ENCODE measurements at places on chromosomes 6 and 20. TPM values are rescaled to one million over a fixed set of nuclear protein-coding genes. Genes with fewer than 3 reads are reported as not detected.
A peak's percentile ranks its signal among the peaks of the same experiment; 100 is the strongest.

PFDN4 gene
- total RNA-seq, result 68.9 TPM

TNFRSF6B gene
- 119 TPM for total RNA-seq

LCA5 gene
- total RNA-seq, result 7.2 TPM

DNA sequence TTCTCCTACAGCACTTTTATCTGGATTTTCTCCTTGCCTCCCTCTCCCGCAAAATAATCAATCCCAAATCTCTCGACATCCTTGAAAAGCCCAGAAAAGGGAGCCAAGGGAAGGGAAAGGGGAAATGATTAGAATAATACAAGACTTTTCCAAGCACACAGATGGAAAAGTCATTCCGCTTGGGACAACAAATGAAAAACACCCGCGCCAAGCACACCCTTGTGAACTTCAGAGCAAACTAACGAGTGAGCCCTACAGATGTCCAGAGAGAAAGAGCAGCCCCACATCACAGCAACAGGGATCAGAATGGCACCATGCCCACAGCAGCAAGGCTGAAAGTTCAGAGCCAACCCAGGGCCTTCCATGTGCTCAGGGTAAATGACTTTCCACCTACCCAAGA, 49.6 kb downstream of the NINL start:
- H3K36me3 ChIP-seq, result no peaks in the 10 kb centered on the region
- H3K4me1 ChIP-seq, result peaks cover 22% of the 10 kb centered on the region
- H3K4me3 ChIP-seq, result no peak overlapping the region

- H3K4me1 ChIP-seq, result no peaks in the 10 kb centered on the region
- peaks cover 9% of the 10 kb centered on the region for H3K36me3 ChIP-seq
Measured at GRCh38 chr6:7188492-7188891, 80.7 kb downstream of the RREB1 start.

FKBP1C gene
- total RNA-seq, result not detected

OR2J3 gene
- total RNA-seq, result not detected

C6orf52 gene
- total RNA-seq, result not detected

DNA sequence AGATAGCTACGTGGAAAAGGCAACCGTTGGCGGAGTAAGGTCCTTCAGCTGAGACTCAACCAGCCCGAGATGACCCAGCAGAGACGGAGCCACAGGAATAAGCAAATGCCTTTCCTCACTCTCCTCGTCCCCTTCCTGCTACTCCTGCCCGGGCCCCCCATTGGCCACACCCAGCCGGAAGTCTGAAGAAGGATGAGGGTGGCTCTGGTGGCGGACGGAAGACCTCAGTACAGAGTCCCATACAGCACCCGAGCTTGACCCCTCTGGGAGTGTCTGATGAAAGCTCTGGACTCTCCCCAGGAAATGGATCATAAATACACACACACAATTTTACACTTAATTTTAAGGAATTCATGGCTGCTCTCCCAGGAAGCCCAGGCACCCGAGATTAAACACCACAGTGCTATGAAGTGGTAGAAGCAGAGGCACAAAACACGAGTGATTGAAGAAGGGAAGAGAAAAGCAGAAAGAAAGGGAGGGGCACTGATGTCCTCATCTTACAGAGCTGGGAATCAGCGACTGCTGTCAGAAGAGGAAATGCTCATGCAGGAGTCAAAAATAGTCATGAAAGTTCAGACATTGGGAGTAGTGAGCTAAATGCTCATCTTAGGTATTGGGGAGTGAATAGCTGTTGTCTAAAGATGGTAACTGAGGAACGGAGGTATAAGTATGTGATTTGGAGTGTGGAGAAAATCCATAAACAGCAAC, 125.6 kb downstream of the BANF2 start:
- no peaks in the 10 kb centered on the region for H3K4me1 ChIP-seq
- H3K4me3 ChIP-seq, result no peak overlapping the region
- H3K27ac ChIP-seq, result no peak overlapping the region
- DNase-seq, result no peak
- no peaks in the 10 kb centered on the region for H3K36me3 ChIP-seq
- H3K27me3 ChIP-seq, result no peaks in the 10 kb centered on the region

CLIC5 gene
- total RNA-seq, result 7.6 TPM

GRCh38 chr6:2775003-2775402, 9.8 kb downstream of the WRNIP1 start:
- H3K27me3 ChIP-seq, result no peaks in the 10 kb centered on the region
- no peak for DNase-seq

DNA sequence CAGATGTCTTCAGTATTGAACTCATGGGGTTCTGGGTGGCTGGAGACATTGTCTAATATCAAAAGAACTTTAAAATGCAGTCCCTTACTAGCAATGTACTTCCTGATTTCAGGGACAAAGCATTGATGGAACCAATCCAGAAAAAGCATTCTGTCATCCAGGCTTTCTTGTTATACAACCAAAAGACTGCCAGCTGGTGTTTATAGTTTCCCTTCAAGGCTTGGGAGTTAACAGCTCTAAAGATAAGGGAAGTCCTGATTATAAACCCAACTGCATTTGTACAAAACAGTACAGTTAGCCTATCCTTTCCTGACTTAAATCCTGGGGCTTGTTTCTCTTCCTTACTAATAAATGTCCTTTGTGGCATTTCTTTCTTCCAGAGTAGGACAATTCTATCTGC, 160.0 kb downstream of the COL21A1 start:
- H3K36me3 ChIP-seq, result no peaks in the 10 kb centered on the region
- H3K27me3 ChIP-seq, result no peaks in the 10 kb centered on the region
- peaks cover 13% of the 10 kb centered on the region for H3K4me1 ChIP-seq
- H3K27ac ChIP-seq, result peak overlapping the region; percentile 72

DNA sequence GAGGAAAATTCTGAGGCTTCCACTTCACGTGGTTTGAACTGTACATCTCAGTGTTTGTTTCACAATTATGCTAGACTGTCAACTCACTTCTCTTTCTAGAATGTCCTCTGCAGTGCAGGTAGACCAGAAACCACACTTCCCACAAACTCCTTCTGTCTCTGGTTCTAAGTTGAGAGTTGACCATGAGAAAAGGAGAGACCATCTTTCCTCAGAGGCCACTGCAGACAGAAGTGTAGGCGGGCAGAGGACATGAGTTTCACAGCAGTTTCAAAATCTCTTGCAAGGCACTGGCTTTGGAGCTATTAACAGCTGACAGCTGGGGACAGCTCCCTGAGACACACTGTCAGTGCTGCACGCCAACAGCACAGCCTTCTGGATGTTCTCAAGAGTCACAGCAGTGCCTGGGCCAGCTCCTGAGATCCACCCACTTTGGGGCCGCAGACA, 55.4 kb upstream of the MOXD1 start:
- no peaks in the 10 kb centered on the region for H3K27me3 ChIP-seq
- DNase-seq, result no peak
- peaks cover 37% of the 10 kb centered on the region for H3K36me3 ChIP-seq
- no peak overlapping the region for H3K4me3 ChIP-seq
- H3K27ac ChIP-seq, result no peak overlapping the region

DNA sequence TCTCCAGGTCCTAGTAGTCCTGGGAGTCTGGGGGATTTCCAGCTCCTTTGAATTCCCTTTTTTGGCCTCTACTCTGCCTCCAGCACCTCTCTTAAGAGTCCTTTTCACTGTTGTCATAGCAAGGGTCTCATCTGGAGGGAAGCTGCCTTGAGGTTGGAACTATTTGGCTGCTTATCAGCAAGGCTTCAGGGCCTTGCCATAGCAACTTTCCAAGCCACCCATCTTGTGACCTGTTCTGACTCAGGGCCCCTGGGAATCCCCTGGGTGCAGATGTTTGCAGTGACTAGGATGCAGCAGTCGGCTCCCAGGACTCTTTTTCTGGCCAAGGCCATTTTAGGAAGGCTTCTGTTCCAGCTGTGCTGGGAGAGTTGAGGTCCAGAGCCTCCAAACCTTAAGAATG, 12.4 kb downstream of the PKIG start:
- DNase-seq, result no peak
- no peak overlapping the region for H3K4me3 ChIP-seq
- H3K36me3 ChIP-seq, result peaks cover 31% of the 10 kb centered on the region

ARMH2 gene
- not detected for total RNA-seq

SIRPD gene
- total RNA-seq, result not detected

DNA sequence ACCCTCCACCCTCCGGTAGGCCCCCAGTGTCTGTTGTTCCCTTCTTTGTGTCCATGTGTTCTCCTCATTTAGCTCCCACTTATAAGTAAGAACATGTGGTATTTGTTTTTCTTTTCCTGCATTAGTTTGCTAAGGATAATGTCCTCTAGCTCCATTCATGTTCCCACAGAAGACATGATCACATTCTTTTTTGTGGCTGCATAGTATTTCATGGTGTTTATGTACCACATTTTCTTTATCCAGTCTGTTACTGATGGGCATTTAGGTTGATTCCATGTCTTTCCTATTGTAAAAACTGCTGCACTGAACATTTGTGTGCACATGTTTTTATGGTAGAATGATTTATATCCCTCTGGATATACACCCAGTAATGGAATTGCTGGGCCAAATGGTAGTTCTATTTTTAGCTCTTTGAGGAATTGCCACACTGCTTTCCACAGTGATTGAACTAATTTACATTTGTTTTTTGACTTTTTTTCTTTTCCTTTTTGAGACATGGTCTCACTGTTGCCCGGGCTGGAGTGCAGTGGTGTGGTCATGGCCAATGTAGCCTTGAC, 4.5 kb downstream of the KPNA5 start:
- H3K27me3 ChIP-seq, result no peaks in the 10 kb centered on the region
- H3K4me3 ChIP-seq, result no peak overlapping the region
- H3K4me1 ChIP-seq, result peaks cover 4% of the 10 kb centered on the region
- peaks cover 6% of the 10 kb centered on the region for H3K36me3 ChIP-seq

DNA sequence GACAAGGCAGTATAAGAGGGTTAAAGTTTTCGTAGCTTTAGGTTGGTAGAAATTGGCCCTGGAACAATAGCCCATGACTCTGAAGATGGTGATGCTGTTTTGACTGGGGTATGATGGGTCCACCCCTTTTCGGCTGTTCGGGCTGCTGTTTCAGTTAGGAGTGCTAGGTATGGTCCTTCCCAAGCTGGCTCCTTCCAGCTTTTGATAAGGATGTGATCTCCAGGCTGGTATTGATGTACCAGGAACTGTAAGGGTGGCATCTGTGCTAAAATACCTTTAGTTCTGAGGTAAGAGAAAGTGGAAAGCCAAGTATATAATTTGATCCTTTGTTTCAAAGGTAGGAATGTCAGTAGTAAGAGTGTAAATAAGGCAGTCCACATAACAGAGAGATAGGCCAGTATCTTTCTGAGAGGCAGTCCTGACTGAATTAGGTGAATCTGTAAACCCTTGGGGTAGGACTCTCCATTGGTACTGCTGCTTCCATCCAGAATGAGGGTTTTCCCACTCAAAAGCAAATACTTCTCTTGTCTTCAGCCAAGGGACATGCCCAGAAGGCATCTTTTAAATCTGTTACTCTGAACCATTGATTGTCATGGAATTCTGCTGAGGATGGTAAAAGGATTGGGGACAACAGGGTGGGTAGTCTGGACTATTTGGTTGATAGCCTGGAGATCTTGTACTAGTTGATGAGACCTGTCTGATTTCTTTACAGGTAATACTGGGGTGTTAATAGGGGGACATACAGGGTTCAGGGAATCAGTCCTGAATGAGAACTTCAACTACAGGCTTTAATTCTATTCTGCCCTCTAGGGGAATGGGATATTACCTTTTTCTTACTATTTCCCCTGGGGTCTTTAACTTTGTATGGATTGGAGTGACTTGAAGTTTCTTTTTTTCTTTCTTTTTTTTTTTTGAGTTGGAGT, 6.1 kb upstream of the ZNFX1 start:
- H3K4me1 ChIP-seq, result peaks cover 11% of the 10 kb centered on the region
- H3K4me3 ChIP-seq, result no peak overlapping the region
- no peak for DNase-seq

GRCh38 chr6:163333038-163333437, 81.5 kb upstream of the QKI start:
- no peaks in the 10 kb centered on the region for H3K27me3 ChIP-seq
- peaks cover 11% of the 10 kb centered on the region for H3K4me1 ChIP-seq
- H3K4me3 ChIP-seq, result no peak overlapping the region
- H3K27ac ChIP-seq, result no peak overlapping the region
- H3K36me3 ChIP-seq, result no peaks in the 10 kb centered on the region
- no peak for DNase-seq

- no peaks in the 10 kb centered on the region for H3K36me3 ChIP-seq
- peak overlapping the region; percentile 50 for H3K27ac ChIP-seq
- no peak for DNase-seq
Measured at GRCh38 chr6:75334266-75335040, 49.9 kb upstream of the TMEM30A start.

COL9A3 gene
- 13.8 TPM for total RNA-seq

- no peaks in the 10 kb centered on the region for H3K27me3 ChIP-seq
- DNase-seq, result no peak
- no peak overlapping the region for H3K27ac ChIP-seq
- H3K4me3 ChIP-seq, result no peak overlapping the region
Measured at GRCh38 chr6:131139599-131139998, 4.3 kb downstream of the AKAP7 start.

PDE10A gene
- 2.0 TPM for total RNA-seq

DNA sequence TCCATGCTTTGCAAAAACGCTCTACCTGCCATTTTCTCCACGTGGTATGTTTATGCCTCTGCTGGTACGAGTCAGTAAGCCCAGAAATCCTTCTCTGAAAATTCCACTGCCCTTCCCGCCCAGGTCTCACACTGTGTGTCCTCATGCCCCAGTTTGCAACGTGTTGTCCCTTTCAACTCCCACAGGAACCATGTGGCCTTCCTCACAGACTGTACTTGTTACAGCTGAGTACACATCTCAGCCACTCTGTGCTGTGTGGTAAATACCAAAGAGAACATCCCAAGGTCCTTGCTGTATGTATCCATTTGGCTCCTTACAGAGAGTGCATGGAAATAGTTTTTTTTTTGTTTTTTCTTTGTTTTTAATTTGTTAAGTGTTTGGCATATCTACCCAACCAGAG, 56.9 kb downstream of the RTN4IP1 start:
- H3K4me3 ChIP-seq, result no peak overlapping the region
- no peaks in the 10 kb centered on the region for H3K4me1 ChIP-seq
- no peak for DNase-seq
- no peaks in the 10 kb centered on the region for H3K27me3 ChIP-seq
- no peak overlapping the region for H3K27ac ChIP-seq
